ENCODE measurements at places on chromosomes 16 and 17. TPM values are rescaled to one million over a fixed set of nuclear protein-coding genes. Genes with fewer than 3 reads are reported as not detected.

DNA sequence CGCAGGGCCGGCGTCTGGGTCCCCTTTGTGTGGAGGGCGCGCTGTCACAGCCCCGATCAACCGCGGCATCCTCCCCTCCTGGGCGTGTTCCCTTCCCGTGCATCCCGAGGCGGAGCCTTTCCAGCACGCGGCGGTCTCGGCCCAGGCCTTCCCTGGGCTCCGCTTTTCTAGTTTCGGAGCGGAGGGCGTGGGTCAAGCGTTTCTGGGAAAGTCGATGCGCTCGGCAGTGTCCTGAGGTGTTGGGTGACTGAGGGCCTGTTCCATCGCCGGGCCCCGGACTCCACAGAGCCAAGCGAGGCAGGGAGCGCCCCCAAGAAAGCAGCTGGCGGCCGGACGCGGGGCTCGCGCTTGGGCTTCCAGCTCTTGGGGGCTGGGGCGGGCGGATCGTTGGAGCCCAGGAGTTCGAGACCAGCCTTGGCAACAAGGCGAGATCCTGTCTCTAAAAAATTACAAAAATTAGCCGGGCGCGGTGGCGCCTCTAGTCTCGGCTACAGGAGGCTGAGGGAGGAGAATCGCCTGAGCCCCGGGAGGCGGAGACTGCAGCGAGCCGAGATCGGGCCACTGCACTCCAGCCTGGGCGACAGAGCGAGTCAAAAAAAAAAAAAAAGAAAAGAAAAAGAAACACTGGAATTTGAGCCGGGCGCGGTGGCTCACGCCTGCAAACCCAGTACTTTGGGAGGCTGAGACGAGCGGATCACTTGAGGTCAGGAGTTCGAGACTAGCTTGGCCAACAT, 806 bp downstream of the IFT140 start:
- no peak for DNase-seq
- H3K4me1 ChIP-seq = peaks cover 16% of the 10 kb centered on the region
- peak overlapping the region; percentile 46 for H3K27ac ChIP-seq
- H3K36me3 ChIP-seq = no peaks in the 10 kb centered on the region
- no peaks in the 10 kb centered on the region for H3K27me3 ChIP-seq

DNA sequence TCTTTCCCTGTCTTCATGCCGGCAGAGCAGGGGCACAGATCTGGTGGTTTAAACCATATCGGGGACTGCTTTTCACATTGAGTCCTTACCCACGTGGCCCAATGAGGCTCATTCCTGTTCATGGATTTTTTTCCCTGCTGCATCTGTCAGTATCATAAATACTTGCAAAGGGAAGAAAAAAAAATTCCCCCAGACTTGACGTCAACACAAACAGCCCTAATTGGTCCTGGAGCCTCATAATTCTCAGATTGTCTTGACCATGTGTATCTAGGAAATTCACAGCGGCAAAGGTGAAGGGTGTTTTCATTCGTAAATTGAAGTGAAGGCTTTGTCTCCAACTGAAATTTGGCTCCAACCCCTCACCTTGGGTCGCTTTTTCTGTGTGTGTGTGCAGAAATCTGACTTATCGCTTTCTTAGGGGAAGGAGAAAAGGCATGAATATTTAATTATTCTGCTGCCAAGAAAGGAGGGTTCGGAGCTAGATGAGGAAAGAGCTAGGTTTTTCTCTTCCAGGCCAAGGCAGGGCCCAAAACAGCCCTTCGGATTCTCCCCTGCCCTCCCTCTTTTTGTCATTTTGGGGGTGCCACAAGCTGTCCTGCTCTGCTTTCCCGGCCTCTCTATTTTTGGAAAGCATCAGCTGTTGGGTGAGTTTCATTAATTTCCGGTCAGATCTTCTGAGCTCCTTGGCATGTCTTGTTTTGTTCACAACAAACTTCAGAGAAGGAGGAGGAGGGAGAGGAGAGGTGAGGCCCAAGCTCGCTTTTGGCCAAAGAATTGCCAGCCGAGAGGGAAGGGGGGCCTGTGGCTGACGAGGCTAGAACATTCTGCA, 17.8 kb upstream of the CIBAR2 start:
- peaks cover 13% of the 10 kb centered on the region for H3K4me1 ChIP-seq
- H3K36me3 ChIP-seq = no peaks in the 10 kb centered on the region
- no peak overlapping the region for H3K4me3 ChIP-seq
- DNase-seq = peak; percentile 63

DNA sequence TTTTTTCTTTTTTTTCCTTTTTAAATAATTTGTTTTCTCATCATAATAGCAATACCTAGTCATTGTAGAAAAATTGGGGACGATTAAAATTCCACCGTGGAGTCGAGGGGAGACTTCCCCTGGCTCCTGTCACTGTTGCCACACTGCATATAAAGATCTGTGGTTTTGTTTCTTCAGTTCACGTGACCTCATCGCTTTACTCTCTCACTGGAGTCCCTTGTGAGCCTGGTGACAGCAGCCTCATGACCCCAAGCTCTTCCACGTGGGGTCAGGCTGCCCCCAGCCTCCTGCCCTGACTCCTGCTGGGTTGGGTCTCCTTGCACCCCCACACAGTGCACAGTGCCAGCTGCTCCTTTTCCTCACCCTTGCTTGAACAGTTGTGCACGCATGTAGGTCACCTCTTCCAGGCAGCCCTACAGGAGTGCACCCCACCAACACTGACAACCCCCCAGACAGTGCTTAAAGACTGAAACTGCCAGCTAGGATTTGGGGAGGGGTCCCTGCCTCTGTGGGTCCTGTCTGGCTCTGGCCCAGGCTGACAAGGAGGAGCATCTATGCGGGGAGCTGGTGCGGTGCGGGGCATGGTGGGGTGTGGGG, 7.3 kb upstream of the METRNL start:
- no peak for DNase-seq
- no peak overlapping the region for H3K27ac ChIP-seq
- no peaks in the 10 kb centered on the region for H3K4me1 ChIP-seq

SOX15 gene
- total RNA-seq = 5.3 TPM

GRCh38 chr16:89669755-89670154, 12.1 kb downstream of the SPATA33 start:
- no peaks in the 10 kb centered on the region for H3K36me3 ChIP-seq
- no peak for DNase-seq
- H3K4me1 ChIP-seq = no peaks in the 10 kb centered on the region
- H3K4me3 ChIP-seq = no peak overlapping the region

DNA sequence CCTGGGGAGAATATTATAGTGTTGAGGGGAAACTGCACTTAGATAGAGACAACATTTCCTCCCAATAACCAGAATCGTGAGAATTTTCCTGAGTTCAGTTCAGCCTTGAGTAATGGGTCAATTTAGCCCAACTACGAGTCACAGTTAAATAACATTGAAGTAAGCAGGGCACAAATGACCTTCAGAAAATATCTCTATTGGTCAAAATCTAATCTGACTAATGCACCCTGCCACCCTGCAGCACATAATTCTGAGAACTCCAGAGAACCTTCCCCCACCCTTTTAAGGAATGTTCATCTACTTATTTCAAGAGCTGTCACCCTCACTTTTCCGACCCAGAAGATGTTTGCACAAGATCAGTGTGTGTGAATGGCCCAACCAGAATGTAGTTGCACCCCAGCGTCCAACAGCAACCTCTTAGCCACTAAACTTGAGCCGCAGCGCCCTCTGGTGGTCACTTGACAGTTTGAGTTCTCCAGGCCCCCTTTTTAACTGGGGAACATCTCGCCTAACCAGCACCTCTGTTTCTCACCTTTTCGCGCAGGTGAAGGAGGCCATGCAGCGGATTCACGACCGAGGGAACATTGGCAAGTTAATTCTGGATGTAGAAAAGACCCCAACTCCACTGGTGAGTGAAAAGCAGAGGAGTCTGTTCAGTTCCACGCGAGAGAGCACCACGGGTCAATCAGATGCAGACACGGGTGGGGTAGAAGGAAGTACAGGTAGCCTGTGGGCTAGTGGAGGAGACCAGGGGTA, 50.9 kb upstream of the CLEC3A start:
- no peaks in the 10 kb centered on the region for H3K27me3 ChIP-seq
- peak; percentile 69 for DNase-seq
- H3K4me3 ChIP-seq = no peak overlapping the region

KIF19 gene
- not detected for total RNA-seq

CNTNAP1 gene
- 13.5 TPM for total RNA-seq

- no peaks in the 10 kb centered on the region for H3K27me3 ChIP-seq
- H3K36me3 ChIP-seq = no peaks in the 10 kb centered on the region
- DNase-seq = no peak
- no peak overlapping the region for H3K4me3 ChIP-seq
- H3K4me1 ChIP-seq = no peaks in the 10 kb centered on the region
Observed at GRCh38 chr17:70159980-70160379, 9.4 kb upstream of the KCNJ2 start.

DNA sequence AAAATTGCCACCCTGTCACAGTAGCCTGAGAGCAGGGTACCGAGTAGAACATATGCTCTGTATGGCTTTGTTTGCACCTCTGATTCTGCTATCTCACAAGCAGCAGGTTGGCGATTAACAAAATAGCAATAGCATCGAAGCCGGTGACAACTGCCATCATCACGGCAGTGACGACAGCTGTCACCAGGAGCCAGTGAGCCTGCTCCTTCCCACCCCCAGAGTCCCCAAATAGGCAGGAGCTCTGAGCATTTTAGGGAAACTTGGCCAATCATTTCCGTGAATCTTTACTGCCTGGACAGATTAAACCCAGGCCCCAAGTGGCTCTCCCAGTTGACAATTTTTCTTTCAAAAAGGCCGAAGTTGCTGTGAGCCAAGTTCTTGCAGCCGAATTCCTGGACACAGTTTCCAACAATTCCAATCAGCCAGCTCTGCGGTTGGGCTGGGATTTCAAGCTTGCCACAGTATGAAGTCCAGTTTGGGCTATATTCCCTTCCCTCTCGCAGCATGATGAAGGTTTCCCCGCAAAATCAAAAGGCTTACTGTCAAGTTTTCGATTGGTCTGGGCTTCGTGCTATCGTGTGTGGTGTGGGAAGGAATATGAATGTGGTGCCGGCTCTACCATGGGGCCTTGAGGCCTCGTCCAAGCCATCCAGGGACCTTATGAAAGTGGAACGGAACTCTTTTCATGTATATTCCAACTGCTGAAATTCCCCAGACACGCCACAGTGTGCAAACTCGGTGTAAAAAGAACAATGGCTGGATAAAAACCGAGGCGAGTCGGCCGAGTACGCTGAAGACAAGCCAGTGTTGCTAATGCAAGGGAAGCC, 186.6 kb downstream of the C16orf78 start:
- no peak for DNase-seq
- H3K27ac ChIP-seq = no peak overlapping the region
- H3K4me1 ChIP-seq = peaks cover 10% of the 10 kb centered on the region
- no peaks in the 10 kb centered on the region for H3K27me3 ChIP-seq

DNA sequence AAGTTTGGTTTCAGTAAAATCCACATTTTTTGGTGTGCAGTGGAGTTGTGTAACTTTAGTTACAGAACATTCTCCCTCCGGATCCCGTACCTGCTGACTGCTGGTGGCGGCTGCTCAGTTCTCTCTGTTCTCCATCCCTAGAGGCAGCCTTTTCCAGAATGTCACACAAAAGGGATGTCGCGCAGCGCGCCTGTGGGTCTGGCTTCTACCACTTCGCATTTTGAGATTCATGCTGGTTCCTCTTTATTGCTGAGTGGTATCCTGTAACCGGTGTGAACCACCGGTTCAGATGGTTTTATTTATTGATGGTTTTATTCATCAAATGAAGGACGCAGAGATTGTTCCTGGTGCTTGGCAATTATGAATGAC, 981 bp upstream of the CEP131 start:
- H3K4me1 ChIP-seq = peaks cover 9% of the 10 kb centered on the region
- H3K4me3 ChIP-seq = no peak overlapping the region
- no peaks in the 10 kb centered on the region for H3K36me3 ChIP-seq
- H3K27ac ChIP-seq = peak overlapping the region; percentile 78
- no peaks in the 10 kb centered on the region for H3K27me3 ChIP-seq
- DNase-seq = no peak

GRCh38 chr16:24670623-24671454, 58.6 kb upstream of the TNRC6A start:
- H3K27ac ChIP-seq = no peak overlapping the region
- no peaks in the 10 kb centered on the region for H3K27me3 ChIP-seq
- peaks cover 3% of the 10 kb centered on the region for H3K4me1 ChIP-seq

CD300LB gene
- not detected for total RNA-seq

ABI3 gene
- 2.3 TPM for total RNA-seq

COX4I1 gene
- total RNA-seq = 471 TPM

DNA sequence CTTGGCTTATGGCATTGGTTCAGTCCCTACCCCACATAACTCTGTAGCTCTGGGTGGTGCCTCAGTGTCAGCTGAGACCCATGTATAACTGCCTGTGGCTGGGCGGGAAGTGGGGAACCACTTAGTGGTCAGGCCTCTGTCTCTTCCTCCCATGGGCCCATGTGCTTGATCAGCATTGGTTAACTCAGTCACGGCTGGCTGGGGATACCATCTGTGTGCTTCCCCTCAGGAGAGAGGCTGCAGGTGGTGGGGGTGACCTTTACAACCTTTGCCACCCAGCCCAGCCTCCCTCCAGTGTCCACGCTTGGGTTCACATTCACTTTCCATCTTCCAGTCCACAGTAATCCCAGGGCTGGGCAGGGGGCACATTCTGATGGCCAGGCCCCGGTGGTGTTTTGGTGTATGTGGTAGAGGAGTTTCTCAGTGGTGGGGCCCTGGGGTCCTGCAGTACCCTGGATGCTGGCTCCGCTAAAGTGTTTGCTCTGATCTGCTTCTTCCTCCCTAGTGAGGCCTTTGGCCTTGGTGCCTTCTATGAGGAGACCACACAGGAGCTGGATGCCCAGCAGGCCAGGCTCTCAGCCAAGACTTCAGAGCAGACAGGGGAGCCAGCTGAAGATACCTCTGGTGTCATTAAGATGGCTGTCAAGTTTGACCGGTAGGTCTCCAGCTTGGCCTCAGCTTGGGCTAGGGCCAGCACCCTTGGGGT, 10.2 kb upstream of the NFATC3 start:
- H3K27ac ChIP-seq = no peak overlapping the region
- H3K36me3 ChIP-seq = no peaks in the 10 kb centered on the region
- H3K4me1 ChIP-seq = peaks cover 14% of the 10 kb centered on the region

DNA sequence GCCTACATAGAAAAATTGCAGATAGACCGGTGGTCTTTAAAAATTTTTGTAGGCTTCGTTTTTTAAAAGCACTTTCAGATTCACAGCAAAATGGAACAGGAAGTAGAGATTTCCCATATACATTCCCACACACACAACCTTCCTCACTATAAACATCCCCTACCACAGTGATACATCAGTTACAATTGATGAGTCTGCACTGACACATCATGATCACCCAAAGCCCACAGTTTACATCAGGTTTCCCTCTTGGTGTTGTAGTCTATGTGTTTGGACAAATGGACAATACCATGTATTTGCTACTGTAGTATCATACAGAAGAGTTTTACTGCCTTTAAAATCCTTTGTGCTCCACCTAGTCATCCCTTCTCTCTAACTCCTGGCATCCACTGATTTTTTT, 113.9 kb upstream of the ADAMTS18 start:
- no peak overlapping the region for H3K27ac ChIP-seq
- no peak for DNase-seq
- peaks cover 2% of the 10 kb centered on the region for H3K4me1 ChIP-seq
- no peak overlapping the region for H3K4me3 ChIP-seq
- no peaks in the 10 kb centered on the region for H3K36me3 ChIP-seq

GRCh38 chr17:74737299-74738050, 419 bp downstream of the RAB37 start:
- H3K36me3 ChIP-seq = no peaks in the 10 kb centered on the region
- H3K27me3 ChIP-seq = no peaks in the 10 kb centered on the region
- no peak overlapping the region for H3K27ac ChIP-seq
- peaks cover 12% of the 10 kb centered on the region for H3K4me1 ChIP-seq
- H3K4me3 ChIP-seq = peak overlapping the region; percentile 26

All from ovary (tissue), 10 donors.